Skin of body (tissue), 3 donors: ENCODE measurements at places on chromosomes 5 and 9. TPM values are rescaled to one million over a fixed set of nuclear protein-coding genes. Genes with fewer than 3 reads are reported as not detected.

ANKDD1B gene
- 1.6 TPM for total RNA-seq

SRP19 gene
- 35.9 TPM for total RNA-seq

DNA sequence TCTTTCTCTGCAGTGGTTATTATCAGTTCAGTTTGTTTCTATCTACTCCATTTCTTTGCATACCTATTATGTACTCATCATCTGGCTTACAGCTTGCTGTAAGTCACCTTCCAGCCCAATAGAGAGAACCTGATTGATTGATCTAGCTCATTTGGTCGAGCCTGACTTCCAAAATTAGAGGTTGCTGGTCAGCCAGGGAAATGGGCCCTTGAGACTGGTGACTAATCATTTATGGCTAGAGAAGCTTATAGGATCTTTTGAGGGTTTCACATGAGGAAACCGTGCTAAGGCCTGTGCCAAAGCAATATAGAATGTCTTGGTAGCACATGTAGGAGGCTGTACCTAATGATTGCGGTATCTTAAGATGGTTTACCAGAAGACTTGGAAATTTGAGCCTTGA lies 5.8 kb downstream of the SREK1 start:
- no peak for DNase-seq

- no peak for DNase-seq
These were observed 108.5 kb downstream of the UBAP2 start for GRCh38 chr9:33939924-33940874.

DNA sequence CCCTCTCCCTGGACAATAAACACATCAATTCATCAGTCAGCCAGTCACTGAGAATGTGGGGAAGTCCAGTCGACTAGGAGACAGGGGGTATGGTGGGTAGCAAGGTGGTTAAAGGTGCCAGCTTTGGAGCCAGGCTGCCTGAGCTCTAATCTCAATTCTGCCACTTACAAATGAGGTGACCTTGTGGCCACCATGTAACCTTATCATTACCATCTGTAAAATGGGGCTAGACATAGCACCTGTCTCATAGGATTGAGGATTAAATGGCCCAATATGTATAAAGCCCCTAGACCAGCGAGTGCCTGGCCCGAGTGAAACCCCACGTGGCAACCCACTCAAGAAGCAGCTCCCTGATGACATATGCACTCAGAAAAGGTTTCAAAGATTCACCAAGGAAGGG lies 73.3 kb upstream of the TBC1D2 start:
- no peak for DNase-seq

GRCh38 chr9:13113216-13113615 lies 166.3 kb downstream of the MPDZ start:
- DNase-seq: peak; percentile 36

GRCh38 chr9:19999491-20000057 lies 210.7 kb upstream of the SLC24A2 start:
- DNase-seq: no peak

GRCh38 chr5:139895046-139895445 lies 99.4 kb downstream of the PSD2 start:
- DNase-seq: no peak

GRCh38 chr5:96927008-96927407 lies 8.9 kb upstream of the LNPEP start:
- DNase-seq: no peak

- DNase-seq: no peak
These were observed 9.7 kb downstream of the ZNF462 start for GRCh38 chr9:106872641-106873040.

- peak; percentile 39 for DNase-seq
These were observed at the start of gene ISL1 for GRCh38 chr5:51383131-51384121. Gene ISL1 (plus strand): TSS chr5:51383448. CDS start chr5:51383672, 224 bp downstream.
